ENCODE measurements at places on chromosomes 5 and 9. TPM values are rescaled to one million over a fixed set of nuclear protein-coding genes. Genes with fewer than 3 reads are reported as not detected.

DNA sequence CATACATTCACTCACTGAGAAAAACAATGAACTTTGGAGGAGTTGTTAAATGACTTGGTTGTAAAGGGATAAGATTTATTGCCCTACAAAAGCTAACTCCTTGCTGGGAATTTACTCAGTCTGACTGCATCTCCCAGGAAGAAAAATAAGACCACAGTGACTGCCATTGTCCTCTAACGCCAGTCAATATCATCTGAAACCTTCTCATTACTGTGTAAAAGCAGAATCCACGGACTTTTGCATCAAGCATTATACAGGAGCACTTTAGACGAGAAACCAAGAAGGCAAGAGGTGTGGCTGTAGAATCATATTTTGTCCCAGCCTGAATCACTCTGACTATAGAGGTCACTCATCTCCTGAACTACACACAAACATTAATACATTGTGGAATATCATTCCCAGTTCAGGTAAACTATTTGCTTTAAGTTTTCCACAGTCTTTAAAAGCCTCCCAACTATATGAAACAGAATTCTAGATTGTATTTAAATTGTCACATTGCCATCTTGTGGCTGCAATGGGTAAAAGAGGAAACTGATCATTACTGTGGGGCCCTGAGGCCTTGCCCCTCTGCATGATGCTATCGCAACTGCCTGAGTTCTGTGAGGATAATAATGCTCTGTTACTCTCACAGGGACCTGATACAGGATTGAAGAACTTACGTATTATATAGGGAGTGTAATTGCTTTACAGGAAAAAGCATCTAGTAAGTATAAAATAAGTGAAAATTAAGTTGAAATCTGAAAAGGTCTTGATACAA is 142.9 kb downstream of the SLCO4C1 start:
- no peak overlapping the region for H3K4me3 ChIP-seq
- no peak overlapping the region for H3K27ac ChIP-seq
- no peak for DNase-seq
- H3K27me3 ChIP-seq: no peaks in the 10 kb centered on the region
- no peaks in the 10 kb centered on the region for H3K4me1 ChIP-seq

DNA sequence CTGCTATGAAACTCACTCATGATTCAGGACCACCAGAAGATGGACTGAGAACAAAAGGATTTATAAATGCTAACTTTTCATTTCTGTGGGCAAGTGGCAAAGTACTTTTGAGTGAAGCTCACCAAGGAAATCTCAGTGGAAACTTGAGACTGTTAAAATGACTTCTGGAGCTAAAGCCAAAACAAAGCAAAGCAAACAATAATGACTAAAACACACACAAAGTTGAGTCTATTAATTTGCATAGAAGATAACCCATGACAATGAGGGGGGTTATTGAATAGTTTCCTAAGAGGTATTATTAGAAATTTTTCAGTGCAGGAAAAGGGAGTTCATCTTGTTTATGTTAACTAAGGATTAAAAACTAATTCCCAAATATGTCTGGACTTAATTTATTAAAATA is 612.8 kb upstream of the FAM174A start:
- no peaks in the 10 kb centered on the region for H3K4me1 ChIP-seq
- no peak for DNase-seq
- H3K27ac ChIP-seq: no peak overlapping the region
- no peaks in the 10 kb centered on the region for H3K27me3 ChIP-seq

DNA sequence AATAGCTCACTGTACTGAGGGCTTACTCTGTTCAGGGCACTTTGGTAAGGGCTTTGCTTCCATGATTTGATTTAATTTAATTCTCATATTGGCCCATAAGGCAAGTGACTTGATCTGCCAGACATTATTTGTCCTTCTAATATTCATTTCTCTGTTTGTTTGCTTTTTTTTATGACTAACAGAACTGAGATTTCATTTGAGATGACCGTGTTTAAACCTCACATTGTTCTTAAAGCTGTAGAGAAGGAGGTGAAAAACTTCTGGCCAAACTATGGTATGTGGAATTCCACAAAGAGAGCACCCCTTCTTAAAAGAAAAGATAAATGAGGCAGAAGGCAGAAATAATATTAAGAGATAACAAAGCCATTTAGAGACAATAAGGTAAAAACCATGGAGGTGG is 775.6 kb upstream of the ACO1 start:
- no peaks in the 10 kb centered on the region for H3K4me1 ChIP-seq
- no peak for DNase-seq
- H3K4me3 ChIP-seq: no peak overlapping the region
- no peaks in the 10 kb centered on the region for H3K36me3 ChIP-seq
- H3K27ac ChIP-seq: no peak overlapping the region

Gene ASPN
- 3.2 TPM for total RNA-seq

Gene KLF4
- 112 TPM for total RNA-seq

DNA sequence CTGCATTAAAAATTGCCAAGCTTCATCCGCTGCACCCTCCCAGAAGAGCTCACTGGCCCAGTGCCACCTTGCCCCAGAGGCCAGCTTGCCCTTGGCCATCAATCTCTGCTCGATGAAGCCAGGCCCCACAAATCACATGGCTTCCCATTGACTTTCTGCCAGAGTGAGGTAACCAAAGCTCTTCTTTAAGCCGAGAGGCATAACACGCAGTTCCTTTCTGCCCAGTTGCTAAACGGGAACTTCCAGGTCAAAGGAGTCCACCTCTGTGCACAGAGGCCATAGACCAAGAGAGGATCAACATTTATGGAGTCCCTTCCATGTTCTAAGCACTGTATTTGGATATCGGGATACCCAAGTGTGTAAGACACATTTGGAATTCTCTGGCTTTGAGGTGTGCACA is 208.8 kb downstream of the KIF4B start:
- no peaks in the 10 kb centered on the region for H3K36me3 ChIP-seq
- DNase-seq: no peak
- no peak overlapping the region for H3K27ac ChIP-seq
- no peaks in the 10 kb centered on the region for H3K27me3 ChIP-seq
- no peaks in the 10 kb centered on the region for H3K4me1 ChIP-seq
- H3K4me3 ChIP-seq: no peak overlapping the region

DNA sequence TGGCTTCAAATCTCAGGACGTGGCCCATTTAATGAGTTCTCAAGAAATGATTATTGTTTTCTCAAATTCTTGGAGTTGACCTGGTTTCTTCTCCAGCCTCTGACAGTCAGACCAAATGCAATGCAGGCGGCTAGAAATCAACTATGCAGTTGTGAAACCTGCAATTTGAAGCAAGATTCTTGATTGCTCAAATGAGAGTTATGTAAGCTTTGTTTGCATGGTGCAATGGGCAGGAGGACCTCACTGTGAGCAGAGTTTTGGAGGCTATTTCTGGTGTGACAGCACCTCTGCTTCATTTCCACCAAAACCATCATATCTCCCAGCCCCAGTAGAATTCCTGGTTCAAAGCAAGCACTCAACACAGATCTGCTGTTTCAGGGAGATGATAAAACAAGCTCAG is 500.0 kb upstream of the KLF4 start:
- no peaks in the 10 kb centered on the region for H3K36me3 ChIP-seq
- DNase-seq: peak; percentile 33
- H3K4me1 ChIP-seq: peaks cover 3% of the 10 kb centered on the region
- no peaks in the 10 kb centered on the region for H3K27me3 ChIP-seq
- peak overlapping the region; percentile 55 for H3K27ac ChIP-seq
- no peak overlapping the region for H3K4me3 ChIP-seq

DNA sequence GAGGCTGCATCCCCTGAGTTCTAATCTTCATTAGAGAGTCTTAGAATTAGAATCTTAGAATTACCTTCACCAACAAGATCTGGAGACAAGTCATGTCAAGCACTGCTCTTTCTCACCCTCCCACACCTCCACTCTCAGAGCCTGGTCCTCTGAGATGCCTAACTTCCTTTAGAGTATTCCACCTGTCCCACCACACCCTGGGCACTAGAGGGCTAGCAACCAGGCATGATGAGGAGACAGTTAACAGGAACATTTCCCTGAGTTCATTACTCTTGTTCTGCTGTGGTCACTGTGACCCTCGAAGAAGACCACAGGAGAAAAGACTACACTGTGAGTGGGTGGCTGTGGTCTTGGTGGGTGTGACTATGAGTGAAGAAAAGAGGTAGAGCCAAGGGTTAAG is 25.2 kb upstream of the MAP1B start:
- H3K27me3 ChIP-seq: no peaks in the 10 kb centered on the region
- no peak overlapping the region for H3K27ac ChIP-seq
- H3K4me3 ChIP-seq: no peak overlapping the region
- no peaks in the 10 kb centered on the region for H3K36me3 ChIP-seq
- no peaks in the 10 kb centered on the region for H3K4me1 ChIP-seq

- no peak overlapping the region for H3K4me3 ChIP-seq
- no peak for DNase-seq
- no peaks in the 10 kb centered on the region for H3K36me3 ChIP-seq
- peaks cover 74% of the 10 kb centered on the region for H3K4me1 ChIP-seq
- H3K27me3 ChIP-seq: no peaks in the 10 kb centered on the region
- H3K27ac ChIP-seq: peak overlapping the region; percentile 90
Observed at GRCh38 chr5:132459983-132460838, 30.4 kb downstream of the IRF1 start.

Data from upper lobe of left lung (tissue), 6 donors.